ENCODE measurements at places on chromosomes 4 and X.

GRCh38 chrX:9355739-9356138 is 109.1 kb upstream of the TBL1X start:
- DNase-seq: no peak

- DNase-seq: no peak
Measured at GRCh38 chr4:3652586-3652985, 113.6 kb upstream of the ADRA2C start.

DNA sequence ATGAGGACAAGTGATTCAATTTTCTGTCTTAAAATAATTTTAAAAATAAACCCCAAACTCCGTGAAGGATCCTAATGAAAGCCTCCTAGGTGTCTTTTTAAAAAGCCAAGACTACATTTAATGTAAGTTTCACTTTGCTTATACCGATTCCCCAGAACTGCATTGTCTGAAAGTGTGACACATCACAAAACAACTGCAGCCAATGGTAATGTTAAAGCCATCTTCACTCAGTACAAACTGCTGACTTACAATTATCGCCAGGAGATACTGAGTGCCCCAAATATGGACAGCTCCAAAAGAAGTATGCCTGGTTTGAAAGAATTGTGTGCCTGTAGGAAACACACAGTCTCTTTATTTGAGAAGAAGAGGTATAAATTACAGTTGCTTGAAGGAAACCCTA is 73.7 kb upstream of the SPANXB1 start:
- no peak for DNase-seq

DNA sequence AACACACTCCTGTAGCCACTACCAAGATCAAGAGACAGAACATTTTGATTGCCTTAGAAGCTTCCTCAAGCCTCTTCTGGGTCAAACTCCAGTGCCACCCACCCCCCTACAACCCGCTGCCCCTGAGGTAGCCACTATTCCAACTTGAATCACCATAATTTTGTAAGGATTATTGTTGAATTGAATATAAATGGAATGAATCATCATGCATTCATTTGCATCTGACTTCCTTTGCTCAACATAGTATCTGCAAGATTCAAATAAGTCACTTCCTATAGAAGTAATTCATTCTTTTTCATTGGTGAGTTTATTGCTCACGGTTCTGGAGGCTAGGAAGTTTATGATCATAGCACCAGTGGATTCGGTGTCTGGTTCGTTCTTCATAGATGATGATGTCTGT is 364.2 kb downstream of the SLITRK2 start:
- no peak for DNase-seq

DNA sequence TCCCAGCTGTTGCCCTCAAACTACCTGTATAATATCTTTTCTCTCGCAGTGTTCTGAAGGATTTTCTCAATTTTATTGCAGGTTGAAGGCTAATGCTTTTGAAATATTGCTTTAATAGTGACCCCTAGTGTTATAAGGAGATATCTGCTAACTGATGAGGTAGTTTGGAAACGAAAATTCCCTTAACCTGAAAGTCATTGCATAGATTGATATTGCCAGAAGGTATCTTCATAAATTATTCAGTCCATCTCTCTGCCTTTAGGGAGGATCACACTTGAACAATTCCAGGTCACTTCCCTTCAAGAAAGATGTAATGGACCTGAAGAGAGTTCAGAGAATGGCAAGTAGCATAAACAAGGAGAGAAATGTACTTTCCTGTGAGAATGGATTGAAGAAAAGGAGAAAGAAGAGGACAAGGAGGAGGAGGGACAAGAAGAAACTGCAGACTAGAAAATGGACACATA is 44.1 kb downstream of the TIGD4 start:
- peak; percentile 2 for DNase-seq

- no peak for DNase-seq
Measured at GRCh38 chr4:100988876-100989275, 358.4 kb downstream of the PPP3CA start.

- DNase-seq: no peak
Measured at GRCh38 chr4:138460477-138461414, 218.6 kb upstream of the SLC7A11 start.

DNA sequence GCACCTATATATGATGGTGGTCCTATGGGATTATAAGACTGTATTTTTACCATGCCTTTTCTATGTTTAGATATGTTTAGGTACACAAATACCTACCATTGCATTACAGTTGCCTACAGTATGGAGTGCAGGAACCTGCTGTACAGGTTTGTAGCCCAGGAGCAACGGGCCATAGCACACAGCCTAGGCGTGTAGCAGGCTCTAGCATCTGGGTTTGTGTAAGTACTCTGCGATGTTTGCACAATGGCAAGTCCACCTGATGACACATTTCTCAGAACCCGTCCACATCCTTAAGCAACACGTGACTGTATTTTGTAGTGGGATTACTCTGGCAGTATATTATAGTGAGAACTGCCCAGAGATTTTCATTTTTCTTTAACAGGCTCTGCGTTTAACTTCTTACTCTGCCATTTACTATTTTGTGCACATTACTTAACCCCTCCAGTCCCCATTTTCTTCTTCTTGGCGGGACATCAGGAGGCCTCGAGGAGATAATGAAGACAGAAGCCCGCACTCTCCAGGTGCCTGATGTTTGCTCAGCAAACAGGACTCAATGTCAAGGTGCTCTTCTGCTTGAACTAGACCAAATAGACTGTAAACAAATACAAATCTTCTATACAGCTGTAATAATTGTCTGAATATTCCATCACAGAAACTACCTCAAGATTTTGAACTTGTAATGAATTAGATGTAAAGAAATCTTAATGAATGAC is 102.0 kb upstream of the PDLIM3 start:
- DNase-seq: no peak

GRCh38 chr4:162409048-162409447 is 245.2 kb upstream of the FSTL5 start:
- no peak for DNase-seq

DNA sequence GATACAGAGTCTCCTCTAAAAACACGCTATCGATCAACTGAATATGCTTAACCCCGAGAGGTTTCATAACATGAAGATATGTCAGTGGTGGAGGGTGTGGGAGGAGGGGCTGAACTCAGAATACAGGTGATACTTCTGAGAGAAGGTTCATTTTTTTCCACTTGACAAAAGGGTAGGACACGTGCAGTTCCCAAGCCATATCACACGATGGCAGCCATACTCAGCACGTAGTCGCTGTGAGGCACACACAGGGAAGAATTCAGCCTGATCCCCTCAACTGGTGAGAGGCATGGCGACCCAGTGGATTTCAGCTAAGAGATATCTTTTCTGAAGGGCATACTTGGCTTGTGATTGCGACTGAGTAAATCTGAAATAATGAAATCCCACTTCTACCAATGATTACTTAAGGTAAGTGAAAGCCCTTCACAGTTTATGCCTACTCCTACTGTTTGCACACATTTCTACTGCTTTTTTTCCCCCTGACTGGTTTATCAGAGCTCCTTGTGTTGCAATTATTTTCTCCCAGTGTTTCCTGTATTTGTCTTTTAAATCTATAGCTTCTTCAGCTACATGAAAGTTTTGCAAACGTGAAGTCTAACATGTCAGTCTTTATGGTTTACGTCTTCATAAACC is 133.1 kb downstream of the CORIN start:
- DNase-seq: no peak

DNA sequence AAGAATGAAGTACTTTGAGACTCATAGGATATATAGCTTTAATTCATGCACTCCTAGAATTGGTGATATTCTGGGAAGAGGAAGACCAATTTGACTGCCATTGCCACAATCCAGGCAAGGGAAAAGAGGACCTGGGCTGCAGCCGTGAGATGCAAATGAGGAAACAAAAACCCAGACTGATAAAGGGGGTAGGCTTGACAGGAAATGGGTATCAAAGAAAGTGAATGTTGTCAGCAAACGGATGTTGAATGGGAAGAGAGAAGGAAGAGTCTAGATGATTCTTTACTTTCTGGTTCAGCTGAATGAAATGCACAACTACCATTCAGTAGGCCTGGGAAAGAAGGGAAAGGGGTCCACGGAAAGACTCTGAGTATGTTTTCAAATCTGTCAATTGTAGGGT is 17.1 kb upstream of the ARHGEF6 start:
- no peak for DNase-seq

GRCh38 chrX:30821116-30821515 is 67.9 kb downstream of the TAB3 start:
- DNase-seq: no peak

- no peak for DNase-seq
Measured at GRCh38 chr4:149985981-149986380, 92.3 kb upstream of the DCLK2 start.

DNA sequence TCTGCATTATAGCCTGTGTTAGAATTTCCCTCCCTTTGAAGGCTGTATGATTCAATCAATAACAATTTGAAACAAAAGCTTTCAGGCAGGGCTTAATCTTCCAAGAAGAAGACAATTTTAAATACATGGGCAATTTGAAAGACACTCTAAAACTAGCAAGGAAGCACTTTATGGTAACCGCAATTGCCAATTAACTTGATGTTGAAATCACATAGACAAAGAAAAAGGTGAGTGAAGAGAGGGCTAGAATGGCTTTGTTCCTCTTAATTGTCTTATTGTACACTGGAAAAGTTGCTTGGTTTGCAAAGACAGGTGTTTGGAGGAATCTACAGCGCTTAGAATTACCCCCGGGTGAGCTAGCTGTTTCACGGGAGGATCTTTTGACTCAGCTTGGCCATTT is 74.4 kb upstream of the PRKX start:
- DNase-seq: no peak

- DNase-seq: no peak
Measured at GRCh38 chr4:100879471-100879870, 361.6 kb upstream of the EMCN start.

GRCh38 chrX:154379569-154379951 is 465 bp downstream of the EMD start:
- DNase-seq: no peak

GRCh38 chr4:140497747-140498636 is at the start of gene MGAT4D:
MGAT4D (minus strand) TSS chr4:140498293; CDS start chr4:140498222, 71 bp downstream.
- no peak for DNase-seq

- DNase-seq: no peak
Measured at GRCh38 chrX:6151971-6152370, 76.7 kb downstream of the NLGN4X start.

DNA sequence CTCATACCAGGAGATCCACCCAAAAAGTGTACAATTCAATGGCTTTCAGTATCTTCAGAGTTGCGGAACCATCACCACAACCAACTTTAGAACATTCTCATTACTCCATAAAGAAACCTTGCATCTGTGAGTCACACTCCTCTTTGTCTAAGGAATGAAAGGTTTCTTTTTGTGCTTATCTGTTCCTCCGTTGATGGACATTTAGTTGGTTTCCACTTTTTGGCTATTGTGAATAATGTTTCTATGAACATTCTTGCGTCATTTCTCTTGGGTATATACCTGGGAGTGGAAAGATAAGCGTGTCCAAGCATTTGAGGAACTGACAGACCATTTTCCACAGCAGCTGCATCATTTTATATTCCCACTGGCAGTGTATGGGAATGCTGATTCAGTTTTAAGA is 10.6 kb downstream of the FAM184B start:
- DNase-seq: no peak

- no peak for DNase-seq
Measured at GRCh38 chrX:148923631-148924030, 423.2 kb downstream of the AFF2 start.

- no peak for DNase-seq
Measured at GRCh38 chrX:7711167-7711566, 131.8 kb upstream of the VCX start.

DNA sequence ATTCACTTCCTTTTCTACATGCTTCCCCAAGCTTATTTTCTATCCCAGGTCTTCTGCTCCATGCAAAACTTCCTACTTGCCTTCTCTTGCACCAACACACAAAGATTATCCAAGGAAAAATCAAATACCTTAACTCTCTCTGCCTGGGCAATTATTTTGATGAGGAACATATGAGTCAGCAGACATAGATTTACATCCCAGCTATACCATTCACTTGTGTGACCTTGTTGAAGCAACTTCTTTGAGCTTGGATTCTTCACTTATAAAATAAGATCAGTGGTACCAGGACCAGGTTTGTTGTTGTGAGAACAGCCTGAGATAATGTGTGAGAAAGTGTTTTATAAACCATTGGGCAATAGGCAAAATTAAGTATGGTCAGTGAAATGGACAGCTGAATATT is 39.1 kb upstream of the TMEM192 start:
- no peak for DNase-seq

GRCh38 chrX:431056-431455 is 44.3 kb upstream of the PPP2R3B start:
- DNase-seq: no peak

DNA sequence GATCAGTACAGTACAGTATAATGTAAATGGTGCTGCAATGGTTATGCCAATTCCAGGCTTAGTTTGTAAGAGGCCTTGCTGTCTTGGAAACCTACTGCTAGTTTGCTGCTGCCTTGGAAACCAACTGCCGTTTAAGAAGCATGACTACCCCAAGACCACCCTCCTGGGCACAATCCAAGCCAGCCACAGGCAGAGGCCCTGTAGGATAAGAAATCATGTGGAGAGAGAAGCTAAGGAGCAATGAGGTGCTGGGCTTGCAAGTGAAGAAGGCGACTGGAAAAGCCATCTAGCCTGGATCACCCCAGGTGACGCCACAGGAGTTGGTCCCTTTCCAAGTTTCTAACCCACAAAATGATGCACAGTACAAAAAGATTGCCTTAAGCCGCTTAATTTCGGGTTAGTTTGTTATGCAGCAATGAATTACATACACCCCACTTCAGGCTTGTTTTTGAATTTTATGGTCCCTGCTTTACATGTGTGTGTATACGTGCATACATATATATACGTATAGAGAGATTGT is 16.9 kb downstream of the ZFP42 start:
- no peak for DNase-seq

DNA sequence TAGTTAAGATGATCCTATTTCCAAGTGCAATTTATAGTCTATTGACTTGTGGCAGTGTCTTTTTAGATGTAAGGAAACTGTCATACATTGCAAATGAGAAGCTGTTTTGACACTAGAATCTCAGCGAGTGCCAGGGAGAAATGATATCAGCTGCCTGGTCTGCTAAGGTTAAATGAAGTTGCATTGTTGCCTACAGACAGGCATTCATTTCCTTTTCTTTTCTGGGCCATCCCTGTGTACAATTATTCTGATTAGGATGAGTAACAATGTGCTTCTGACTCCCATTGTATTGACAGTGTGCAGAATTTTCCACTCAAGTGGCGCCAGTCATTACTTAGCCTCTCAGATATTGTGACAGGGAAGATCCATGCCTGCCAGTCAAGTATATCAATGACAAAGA is 231.2 kb downstream of the GPAT3 start:
- peak; percentile 49 for DNase-seq

DNA sequence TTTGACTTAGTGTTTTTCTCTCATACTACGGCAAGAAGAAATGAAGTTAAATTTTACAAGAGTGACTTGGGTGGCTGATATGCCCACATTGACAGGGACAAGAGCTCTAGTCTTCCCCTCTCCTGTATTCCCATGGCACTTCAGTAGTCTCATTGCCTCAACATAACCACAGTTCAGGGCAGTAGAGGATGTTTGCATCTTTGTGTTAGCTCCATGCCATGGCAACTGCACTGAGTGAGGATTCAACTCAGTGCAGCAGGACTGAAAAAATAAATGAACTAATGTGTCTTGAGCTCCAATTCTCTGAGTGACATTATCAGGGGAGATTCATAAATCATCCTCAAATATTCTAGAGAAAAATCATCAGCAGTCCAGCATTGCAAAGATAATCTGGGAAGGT is 78.8 kb downstream of the TET2 start:
- no peak for DNase-seq
